Fibroblast of mammary gland (primary cell): ENCODE measurements at places on chromosomes 16 and 17.

DNA sequence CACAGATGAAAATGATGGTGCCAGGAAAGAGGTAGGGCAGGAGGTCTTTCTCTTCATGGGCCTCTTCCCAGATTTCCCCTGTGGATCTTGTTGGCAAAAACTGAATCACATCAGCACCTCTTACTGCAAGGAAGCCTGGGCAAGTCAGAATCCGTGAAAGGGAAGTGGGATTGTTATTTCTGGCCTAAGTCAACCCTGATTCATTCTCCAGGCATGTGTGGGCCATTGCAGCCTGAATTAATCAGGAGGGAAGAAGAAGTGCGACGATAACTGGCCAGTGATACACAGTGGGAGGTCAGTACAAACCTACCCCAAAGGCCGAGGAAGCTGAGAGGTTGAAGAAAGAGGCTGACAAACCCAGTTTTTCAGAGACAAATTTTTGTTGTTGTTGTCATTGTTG is 17.9 kb upstream of the NSMCE1 start:
- DNase-seq = peak; percentile 97

DNA sequence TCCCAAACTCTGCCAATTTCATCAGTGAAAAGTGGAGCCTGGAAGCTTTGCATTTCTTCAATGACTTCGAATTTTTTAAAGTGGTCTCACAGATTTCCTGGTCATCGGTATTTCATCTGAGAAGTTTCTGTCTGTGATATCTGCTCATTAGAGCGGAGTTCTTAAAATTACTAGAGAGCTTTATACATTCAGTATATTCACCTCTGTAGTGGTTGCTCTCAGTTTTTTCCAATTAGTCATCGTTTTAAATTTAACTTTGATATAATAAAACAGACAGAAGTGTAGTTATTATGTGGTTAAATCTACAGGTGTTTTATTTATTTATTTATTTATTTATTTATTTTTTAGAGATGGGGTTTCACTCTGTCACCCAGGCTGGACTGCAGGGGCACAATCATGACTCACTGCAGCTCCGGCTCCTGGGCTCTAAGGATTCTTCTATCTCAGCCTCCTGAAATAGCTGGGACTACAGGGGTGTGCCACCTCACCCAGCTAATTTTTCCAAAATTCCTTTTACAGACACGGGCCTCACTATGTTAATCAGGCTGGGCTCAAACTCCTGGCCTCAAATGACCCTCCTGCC is 16.0 kb downstream of the ARHGAP17 start:
- DNase-seq = no peak

- no peak for DNase-seq
These were observed 821.1 kb upstream of the EEF2KMT start for GRCh38 chr16:5918567-5919130.

DNA sequence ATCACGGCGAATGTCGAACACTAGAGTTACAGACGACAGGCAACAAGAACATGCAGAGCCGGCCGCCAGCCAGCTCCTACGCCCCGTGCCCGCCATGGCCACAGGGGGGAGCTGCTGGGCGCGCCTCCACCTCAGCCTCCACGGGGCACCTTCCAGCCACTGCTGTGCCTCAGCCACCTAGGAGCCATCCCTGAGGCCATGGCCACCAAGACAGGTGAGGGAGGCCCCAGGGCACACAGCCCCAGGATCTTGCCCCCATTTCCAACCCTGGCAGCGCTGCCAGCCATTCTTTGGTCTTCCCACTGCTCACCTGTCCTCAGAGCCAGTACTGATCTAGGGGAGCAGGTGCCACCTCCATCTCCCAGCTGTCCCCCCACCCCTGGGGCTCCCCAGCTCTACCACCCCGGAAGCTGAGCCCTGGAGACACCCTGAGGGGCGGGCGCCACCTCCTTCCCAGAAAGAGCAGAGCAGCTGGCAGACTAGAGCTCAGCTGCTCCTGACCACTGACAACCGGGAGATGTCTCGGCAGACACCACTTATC is 11.8 kb downstream of the GNPTG start:
- peak; percentile 29 for DNase-seq

GRCh38 chr17:48491527-48492273 is 39.1 kb downstream of the HOXB1 start:
- DNase-seq = no peak

DNA sequence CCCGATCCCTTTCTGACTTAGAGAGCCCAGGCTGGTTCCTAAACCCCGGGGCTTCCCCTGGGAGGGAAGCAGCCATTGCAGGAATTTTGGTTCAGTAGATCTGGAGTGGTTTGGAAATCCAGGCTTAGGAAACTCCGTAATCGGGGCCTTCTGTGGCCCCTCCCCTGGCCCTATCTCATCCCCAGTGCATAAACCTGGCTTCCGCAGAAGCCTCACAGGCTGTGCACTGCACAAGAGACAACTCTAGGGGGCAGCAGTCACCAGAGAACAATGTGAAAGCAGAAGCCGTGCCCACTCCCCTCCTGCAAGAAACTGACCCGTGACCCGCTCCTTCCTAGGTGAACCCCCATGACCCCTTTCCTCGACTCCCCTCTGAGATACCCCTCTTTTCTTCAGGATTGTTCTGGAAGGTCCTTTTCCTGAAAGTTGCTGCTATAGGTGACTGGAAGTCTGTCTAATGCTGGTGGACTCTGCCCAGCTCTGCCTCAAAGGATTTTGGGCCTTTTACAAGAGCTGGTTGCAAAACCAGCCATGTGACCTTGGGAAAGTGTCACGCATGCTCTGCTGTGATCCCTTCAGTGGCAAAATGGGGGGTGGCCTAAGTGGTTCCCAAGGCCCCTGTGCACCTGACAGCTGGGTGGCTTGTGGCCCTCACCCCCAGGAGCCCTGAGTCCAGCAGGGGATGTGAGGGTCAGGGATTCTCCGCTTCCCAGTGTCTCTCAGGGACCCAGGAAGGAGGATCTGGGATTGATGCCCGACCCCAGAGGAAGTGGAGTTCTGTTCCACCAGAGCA is 14.4 kb downstream of the GUCY2D start:
- DNase-seq = peak; percentile 46
